ENCODE measurements at places on chromosomes 13 and 19. TPM values are rescaled to one million over a fixed set of nuclear protein-coding genes. Genes with fewer than 3 reads are reported as not detected.

- no peaks in the 10 kb centered on the region for H3K27me3 ChIP-seq
- H3K27ac ChIP-seq: peak overlapping the region; percentile 96
- no peaks in the 10 kb centered on the region for H3K36me3 ChIP-seq
Observed at GRCh38 chr13:110403315-110403714, 96.2 kb downstream of the COL4A2 start.

- no peaks in the 10 kb centered on the region for H3K4me1 ChIP-seq
- no peak overlapping the region for H3K27ac ChIP-seq
- no peaks in the 10 kb centered on the region for H3K27me3 ChIP-seq
- no peak overlapping the region for H3K4me3 ChIP-seq
- DNase-seq: no peak
- no peaks in the 10 kb centered on the region for H3K36me3 ChIP-seq
Observed at GRCh38 chr13:112442483-112443090, 66.4 kb downstream of the SPACA7 start.

- no peak for DNase-seq
- no peaks in the 10 kb centered on the region for H3K36me3 ChIP-seq
- H3K4me3 ChIP-seq: no peak overlapping the region
- H3K27ac ChIP-seq: no peak overlapping the region
Observed at GRCh38 chr19:10288662-10289166, 1.0 kb upstream of the ICAM5 start.

DNA sequence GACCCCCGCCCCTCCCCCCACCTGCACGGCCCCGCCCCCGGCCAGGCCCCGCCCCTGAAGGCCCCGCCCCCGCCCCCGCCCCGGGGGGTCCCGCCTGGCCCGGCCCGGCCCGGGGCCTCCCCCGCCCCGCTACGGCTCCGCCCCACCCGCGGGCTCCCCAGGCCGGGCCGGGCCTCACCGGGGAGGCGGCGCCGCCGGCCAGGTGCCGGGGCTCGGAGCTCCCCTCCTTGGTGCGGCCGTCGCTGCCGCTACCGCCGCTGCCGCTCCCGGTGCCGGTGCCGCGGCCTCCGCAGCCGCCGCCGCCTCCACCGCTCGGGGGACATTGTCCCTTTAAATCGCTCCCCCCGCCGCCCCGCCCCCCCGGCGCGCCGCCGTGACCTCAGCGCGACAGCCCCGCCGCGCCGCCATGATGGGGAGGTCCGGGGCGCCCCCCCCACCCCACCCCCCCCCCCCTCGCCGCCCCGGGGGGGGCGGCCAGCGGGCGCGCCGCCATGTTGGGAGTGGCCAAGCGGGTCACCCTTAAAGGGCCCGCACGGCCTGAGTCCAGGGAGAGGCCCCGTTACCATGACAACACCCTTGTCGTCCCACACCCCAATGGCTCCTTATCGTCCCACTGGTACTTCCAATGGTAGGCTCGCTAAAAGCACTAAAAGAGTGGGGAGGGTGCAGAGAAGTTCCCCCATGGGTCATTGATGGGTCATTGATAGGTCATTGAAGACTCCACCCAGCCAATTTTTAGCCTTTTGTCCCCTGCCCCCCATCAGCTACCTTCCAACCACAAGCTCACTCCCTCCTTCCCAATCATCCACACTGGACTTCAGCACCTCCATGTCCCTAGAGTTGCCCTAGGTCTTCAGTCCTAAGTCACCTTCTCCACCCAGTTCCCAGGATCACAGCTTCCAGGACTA is at the start of gene WIZ:
TSS of gene WIZ (minus strand) at position 337 of the 908 bp plus-strand sequence. CDS start 1,649 bp downstream, outside the sequence.
- DNase-seq: peak; percentile 85
- H3K4me1 ChIP-seq: peaks cover 9% of the 10 kb centered on the region
- peak within 1 kb of the TSS; percentile 93 for H3K27ac ChIP-seq
- H3K36me3 ChIP-seq: no peaks in the 10 kb centered on the region

Gene ZNF578
- total RNA-seq: 6.8 TPM

GRCh38 chr13:66875264-66875663 is 354.9 kb downstream of the PCDH9 start:
- H3K27ac ChIP-seq: no peak overlapping the region
- no peak for DNase-seq

DNA sequence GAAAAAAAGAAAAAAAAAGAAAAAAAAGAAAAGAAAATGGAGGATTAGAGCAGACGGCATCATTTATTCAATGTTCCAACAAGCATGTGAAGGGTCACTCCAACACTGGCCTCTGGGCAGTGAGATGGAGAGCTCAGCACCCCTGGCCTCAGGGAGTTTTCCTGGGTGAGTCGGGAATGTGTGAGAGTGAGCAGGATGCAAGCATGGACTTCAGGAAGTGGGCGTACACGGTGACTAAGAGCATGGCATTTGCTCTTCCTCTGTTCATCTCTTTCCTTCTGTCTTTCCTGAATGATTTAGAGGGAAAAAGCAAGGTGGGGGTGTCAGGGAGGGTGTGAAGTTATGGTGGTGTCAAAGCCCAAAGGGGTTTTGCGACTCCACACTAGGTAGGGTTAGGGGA is 682 bp upstream of the CABP5 start:
- H3K36me3 ChIP-seq: no peaks in the 10 kb centered on the region
- no peaks in the 10 kb centered on the region for H3K27me3 ChIP-seq
- no peak for DNase-seq

- H3K27ac ChIP-seq: no peak overlapping the region
- H3K27me3 ChIP-seq: no peaks in the 10 kb centered on the region
- H3K36me3 ChIP-seq: no peaks in the 10 kb centered on the region
- DNase-seq: no peak
- H3K4me1 ChIP-seq: peaks cover 12% of the 10 kb centered on the region
- no peak overlapping the region for H3K4me3 ChIP-seq
Observed at GRCh38 chr19:58521651-58522050, 2.0 kb upstream of the ZBTB45 start.

Gene KLHL1
- total RNA-seq: not detected

- no peak for DNase-seq
- H3K4me3 ChIP-seq: no peak overlapping the region
- no peaks in the 10 kb centered on the region for H3K36me3 ChIP-seq
- H3K4me1 ChIP-seq: peaks cover 5% of the 10 kb centered on the region
- no peak overlapping the region for H3K27ac ChIP-seq
Observed at GRCh38 chr13:35814605-35815011, 316.6 kb downstream of the DCLK1 start.

DNA sequence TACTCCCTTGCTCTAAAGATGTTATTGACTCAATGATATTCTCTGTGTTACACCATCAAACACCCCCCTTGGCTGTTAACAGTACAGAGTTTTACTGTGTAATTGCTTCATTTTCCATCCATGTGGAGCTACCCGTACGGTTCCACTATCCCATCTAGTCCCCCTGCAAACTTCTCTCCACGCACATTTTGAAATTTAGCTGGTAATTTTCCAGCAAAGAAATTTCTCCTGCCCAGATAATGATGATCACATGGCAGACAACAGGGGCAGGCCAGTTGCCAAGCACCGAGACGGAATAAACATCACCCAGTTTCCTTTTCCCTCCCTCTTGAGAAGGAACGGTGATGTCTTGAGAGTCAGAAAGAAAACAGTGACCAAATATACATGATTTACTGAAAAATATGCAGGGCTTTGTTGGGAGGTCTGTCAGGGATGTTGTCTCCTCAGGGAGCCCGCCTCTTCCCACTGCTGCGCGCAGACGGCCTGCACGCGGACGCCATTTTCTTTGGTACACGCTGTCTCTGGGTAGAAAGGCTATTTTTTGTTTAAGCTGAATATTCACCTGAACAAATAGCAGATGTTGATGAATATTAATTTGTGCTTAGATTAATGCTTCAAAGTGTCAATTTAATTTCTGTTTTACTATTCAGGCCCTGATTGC is 109.9 kb downstream of the OLFM4 start:
- peak; percentile 64 for DNase-seq
- H3K27ac ChIP-seq: peak overlapping the region; percentile 11
- no peaks in the 10 kb centered on the region for H3K27me3 ChIP-seq
- no peak overlapping the region for H3K4me3 ChIP-seq
- H3K36me3 ChIP-seq: no peaks in the 10 kb centered on the region
- no peaks in the 10 kb centered on the region for H3K4me1 ChIP-seq

Gene TTC9B
- not detected for total RNA-seq

Gene IGFL1
- not detected for total RNA-seq

Gene PRR36
- total RNA-seq: 0.85 TPM

GRCh38 chr19:3471954-3472655 is 8.2 kb downstream of the SMIM24 start:
- H3K36me3 ChIP-seq: no peaks in the 10 kb centered on the region
- DNase-seq: no peak
- no peak overlapping the region for H3K4me3 ChIP-seq
- peaks cover 3% of the 10 kb centered on the region for H3K4me1 ChIP-seq
- H3K27me3 ChIP-seq: no peaks in the 10 kb centered on the region

DNA sequence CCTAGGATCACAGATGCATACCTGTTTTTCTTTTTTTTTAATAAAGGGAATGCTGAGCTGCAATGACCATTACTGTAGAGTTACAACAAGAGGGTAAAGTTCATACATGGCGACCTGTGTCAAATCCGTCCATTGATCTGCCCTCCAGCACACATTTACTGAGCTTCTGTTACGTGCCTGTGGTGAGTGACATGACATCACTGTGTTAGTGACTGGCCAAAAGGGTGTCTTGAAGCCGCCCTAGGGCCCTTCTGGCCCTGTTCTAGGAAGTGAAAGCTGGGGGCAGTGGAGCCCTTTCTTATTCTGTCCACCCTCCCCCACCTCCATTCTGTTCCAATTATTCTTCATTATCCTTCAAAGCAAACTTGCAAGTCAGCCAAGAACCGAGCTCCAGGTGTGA is 66.3 kb downstream of the ZIC5 start:
- no peak for DNase-seq
- no peaks in the 10 kb centered on the region for H3K4me1 ChIP-seq
- no peaks in the 10 kb centered on the region for H3K27me3 ChIP-seq
- H3K4me3 ChIP-seq: no peak overlapping the region
- H3K27ac ChIP-seq: no peak overlapping the region

Gene ANGPTL8
- not detected for total RNA-seq

DNA sequence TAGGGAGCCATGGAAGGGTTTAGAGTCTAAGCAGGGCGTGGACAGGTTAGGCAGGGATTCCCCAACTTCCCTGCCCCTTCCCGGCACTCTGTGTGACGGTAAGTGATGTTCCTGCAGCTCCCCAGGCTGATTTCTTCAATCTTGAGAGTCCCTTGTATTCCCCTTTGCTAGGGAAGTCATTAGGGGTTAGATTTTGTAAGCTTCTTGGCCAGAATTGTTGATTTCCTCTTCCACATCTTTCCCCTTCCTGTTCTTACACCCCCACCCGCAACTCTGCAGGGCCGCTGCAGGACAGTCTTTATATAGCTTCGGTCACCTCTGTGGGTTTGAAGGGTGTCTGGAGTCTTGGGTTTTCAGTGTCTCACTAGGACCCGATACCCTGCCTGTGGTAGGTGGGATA is 10.6 kb upstream of the ADGRE1 start:
- no peak for DNase-seq
- H3K27me3 ChIP-seq: no peaks in the 10 kb centered on the region
- H3K27ac ChIP-seq: no peak overlapping the region
- H3K36me3 ChIP-seq: no peaks in the 10 kb centered on the region

DNA sequence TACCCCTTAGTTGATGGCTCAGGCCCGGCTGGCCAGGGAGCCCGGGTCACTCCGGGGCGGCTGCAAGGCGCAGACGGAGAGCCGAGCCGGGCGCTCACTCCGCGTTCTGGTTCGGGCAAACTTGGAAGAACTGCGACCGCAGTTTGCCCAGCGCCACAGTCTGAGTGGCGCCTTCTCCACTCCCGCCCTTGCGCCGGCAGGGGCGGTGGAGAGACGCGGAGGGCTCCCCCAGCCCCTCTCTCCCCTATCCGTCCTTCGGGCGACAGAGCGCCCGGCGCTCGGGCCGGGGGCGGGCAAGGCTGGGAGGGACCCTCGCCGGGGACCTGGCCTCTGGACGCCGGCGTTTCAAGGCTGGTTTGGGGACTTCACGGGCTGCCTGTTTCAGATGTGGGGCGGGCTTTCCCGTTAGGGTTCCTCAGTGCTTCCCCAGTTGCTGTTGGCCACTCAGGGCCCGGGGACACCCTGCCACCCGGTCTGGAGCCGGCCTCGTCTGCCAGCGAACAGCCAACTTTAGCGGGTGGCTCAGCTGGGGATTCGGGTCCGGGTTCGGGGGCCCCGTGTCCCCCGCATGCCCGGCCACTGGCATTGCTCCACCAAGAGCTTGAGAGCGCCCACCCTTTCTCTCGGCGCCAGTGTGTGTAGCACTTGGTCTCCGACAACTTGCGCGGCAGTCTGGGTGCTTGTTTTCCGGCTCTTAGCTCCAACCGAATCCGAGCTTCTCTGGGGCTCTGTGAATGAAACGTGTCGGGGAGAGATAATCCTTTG is 1.5 kb downstream of the GPC6 start:
- H3K27me3 ChIP-seq: no peaks in the 10 kb centered on the region
- peak overlapping the region; percentile 72 for H3K27ac ChIP-seq
- no peaks in the 10 kb centered on the region for H3K36me3 ChIP-seq
- peak overlapping the region; percentile 35 for H3K4me3 ChIP-seq
- peak; percentile 51 for DNase-seq

Gene OR7C1
- not detected for total RNA-seq

GRCh38 chr13:42498521-42498920 is 75.4 kb upstream of the TNFSF11 start:
- H3K36me3 ChIP-seq: no peaks in the 10 kb centered on the region
- H3K4me3 ChIP-seq: no peak overlapping the region
- H3K27me3 ChIP-seq: no peaks in the 10 kb centered on the region

DNA sequence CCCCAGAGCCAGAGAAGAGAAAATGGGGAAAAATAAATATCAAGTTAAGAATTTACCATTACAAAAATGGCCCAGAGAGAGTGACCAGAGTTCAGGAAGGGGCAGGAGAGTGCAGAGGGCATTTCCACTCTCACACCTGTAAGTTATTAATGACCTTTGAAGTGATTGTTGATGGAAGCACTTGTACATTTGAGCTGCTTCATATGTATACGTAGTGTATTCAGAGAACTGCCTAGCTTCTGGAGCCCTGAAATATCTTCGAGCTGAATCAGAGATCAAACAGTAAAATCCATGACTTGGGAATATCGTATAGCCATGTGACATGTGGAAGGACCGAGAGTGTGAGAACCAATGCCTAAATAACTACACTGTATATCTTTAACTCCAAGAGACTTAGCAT is 49.2 kb upstream of the PCCA start:
- no peak overlapping the region for H3K4me3 ChIP-seq
- H3K27me3 ChIP-seq: no peaks in the 10 kb centered on the region
- no peaks in the 10 kb centered on the region for H3K36me3 ChIP-seq
- H3K4me1 ChIP-seq: no peaks in the 10 kb centered on the region
- DNase-seq: no peak

Gene CYP4F12
- 13.5 TPM for total RNA-seq

Gene ZNF546
- 18.9 TPM for total RNA-seq

Gene CACNG6
- not detected for total RNA-seq

DNA sequence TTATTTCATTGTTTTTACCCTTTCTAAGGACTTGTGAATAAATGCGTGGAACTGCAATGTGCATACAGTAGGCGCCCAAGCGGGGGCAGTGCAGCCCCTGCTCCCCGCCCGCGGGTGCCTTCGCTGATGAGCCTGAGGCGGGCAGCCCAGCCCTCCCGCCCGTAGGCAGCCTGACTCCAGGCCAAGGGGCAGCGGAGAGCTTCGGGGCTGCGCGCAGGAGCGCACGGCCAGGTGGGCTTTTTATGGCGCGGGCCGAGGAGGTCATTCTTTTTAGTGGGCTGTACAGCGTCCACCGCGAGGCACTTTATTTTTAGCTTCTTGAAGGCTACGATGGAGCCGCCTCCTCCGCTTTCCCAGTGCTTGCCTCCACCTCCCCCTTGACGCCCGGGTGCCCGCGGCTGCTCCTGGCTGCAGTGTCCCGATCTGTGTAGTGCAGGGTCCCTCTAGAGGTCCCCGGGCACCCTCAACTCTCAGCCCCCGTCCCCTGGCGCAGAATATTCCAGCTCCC is 60.5 kb downstream of the CCNE1 start:
- peaks cover 16% of the 10 kb centered on the region for H3K4me1 ChIP-seq
- no peak overlapping the region for H3K27ac ChIP-seq
- H3K27me3 ChIP-seq: peaks cover 8% of the 10 kb centered on the region

GRCh38 chr19:46809534-46810272 is 21.3 kb upstream of the SLC1A5 start:
- no peaks in the 10 kb centered on the region for H3K36me3 ChIP-seq
- H3K27ac ChIP-seq: no peak overlapping the region
- H3K27me3 ChIP-seq: no peaks in the 10 kb centered on the region
- no peaks in the 10 kb centered on the region for H3K4me1 ChIP-seq
